ENCODE measurements at places on chromosomes 4 and X.

GRCh38 chr4:162497564-162498167 lies 333.9 kb upstream of the FSTL5 start:
- DNase-seq = no peak

GRCh38 chr4:88765729-88766128 lies 68.1 kb upstream of the NAP1L5 start:
- DNase-seq = no peak

- DNase-seq = no peak
Observed at GRCh38 chr4:17063888-17064287, 165.4 kb upstream of the LDB2 start.

DNA sequence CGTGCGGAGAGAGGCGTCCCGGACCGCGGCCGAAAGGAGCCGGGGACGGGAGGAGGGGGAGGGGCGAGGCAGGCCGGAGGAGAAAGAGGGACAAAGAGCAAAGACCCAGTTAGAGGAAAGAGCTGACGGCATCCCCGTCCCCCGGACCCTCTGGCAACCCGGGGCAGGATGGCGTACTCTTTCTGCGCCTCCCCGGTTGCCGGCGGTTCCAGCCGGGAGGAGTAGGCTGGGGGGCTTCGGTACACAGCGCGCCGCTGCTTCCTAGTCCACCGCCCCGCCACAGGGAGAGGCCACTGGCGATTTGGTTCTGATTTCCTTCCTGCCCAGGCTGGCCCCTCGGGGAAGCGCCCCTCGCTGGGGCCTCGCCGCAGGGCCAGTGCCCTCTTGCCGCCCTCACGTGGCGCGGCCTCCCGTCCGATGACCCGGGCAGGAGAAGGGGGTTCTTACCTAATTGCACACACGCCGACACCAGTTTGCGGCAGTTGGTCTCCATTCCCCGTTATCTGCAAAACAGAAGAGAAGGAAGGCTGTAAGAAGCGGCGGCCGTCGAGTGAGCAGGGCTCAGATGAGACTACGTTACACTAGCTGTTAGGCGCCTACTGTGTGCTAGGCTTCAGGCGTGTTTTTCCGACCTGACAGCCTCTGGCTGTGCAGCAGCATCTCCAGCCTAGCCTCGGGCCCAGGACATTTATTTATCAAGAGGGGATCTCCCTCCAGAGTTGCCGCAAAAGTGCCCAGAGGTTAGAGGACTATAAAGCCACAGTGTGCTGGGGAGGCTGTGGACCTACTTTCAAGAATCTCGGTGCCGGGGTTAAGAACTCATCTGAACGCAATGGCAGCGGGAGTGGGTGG lies 9.9 kb upstream of the PITX2 start:
- DNase-seq = no peak

DNA sequence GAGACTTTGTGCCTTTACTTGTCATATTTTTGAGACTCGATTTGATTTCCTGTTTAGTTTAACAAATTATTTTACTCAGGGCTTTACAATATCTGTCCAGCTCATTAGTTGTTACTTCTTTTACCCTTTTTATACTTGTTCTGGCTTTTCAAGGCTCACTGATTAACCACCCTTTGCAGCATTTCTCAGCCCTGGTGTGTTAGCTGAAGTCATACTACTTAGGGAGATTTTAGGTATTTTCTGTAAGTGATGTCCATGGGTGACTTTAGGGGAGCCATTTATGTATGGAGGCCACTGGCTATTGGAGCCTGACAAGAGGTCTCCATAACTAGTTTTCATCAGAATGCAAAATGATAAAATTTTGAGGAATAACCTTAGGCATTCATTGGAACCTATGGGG lies 147.2 kb downstream of the RPA4 start:
- no peak for DNase-seq

GRCh38 chr4:147173797-147174432 lies 228.3 kb upstream of the TTC29 start:
- DNase-seq = no peak

- no peak for DNase-seq
Observed at GRCh38 chrX:133789829-133790228, 195.6 kb downstream of the GPC3 start.

- no peak for DNase-seq
Observed at GRCh38 chrX:78019586-78020483, 50.4 kb upstream of the PGAM4 start.

- DNase-seq = no peak
Observed at GRCh38 chr4:154230091-154230490, 261.5 kb downstream of the DCHS2 start.

DNA sequence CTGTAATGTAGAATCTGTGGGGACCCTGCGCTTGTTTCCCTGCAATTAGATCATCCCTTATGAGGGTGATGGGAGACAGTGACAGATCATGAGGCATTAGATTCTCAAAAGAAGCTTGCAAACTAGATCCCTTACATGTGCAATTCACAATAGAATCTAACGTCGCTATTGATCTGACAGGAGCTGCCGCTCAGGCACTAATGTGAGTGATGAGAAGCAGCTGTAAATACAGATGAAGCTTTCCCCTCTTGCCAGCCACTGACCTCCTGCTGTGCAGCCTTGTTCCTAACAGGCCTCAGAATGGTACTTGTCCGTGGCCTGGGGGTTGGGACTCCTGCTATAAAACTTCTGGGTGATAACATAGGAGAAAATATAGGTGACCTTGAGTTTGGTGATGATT lies 1076.8 kb downstream of the PDHA2 start:
- no peak for DNase-seq

GRCh38 chr4:20839957-20840356 lies 139.7 kb downstream of the PACRGL start:
- no peak for DNase-seq

- no peak for DNase-seq
Observed at GRCh38 chrX:150582338-150582948, 14.0 kb downstream of the MTM1 start.

GRCh38 chr4:145107126-145107525 lies 9.0 kb downstream of the ABCE1 start:
- DNase-seq = no peak

- DNase-seq = no peak
Observed at GRCh38 chr4:3612281-3612680, 80.1 kb upstream of the LRPAP1 start.

DNA sequence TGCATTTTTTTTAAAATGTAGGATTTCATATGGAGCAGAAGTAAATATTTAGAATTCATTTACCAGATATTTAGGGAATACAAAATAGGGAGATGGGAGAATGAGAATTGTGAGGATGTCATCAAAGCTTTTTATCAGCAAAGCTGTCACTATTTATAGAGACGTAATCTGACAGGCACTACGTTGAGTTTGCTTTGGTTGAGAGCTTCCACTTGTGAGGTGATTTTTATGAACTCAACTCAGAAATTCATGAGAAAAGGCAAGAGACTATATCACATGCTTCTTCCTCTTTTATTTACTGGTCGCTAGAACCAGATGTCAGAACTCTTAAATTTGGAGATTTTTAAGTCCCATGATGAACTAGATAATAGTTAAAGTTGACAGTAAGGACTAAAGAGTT lies 211.2 kb downstream of the GBA3 start:
- no peak for DNase-seq

GRCh38 chr4:179225594-179225993 lies 1783.4 kb upstream of the AGA start:
- DNase-seq = no peak

DNA sequence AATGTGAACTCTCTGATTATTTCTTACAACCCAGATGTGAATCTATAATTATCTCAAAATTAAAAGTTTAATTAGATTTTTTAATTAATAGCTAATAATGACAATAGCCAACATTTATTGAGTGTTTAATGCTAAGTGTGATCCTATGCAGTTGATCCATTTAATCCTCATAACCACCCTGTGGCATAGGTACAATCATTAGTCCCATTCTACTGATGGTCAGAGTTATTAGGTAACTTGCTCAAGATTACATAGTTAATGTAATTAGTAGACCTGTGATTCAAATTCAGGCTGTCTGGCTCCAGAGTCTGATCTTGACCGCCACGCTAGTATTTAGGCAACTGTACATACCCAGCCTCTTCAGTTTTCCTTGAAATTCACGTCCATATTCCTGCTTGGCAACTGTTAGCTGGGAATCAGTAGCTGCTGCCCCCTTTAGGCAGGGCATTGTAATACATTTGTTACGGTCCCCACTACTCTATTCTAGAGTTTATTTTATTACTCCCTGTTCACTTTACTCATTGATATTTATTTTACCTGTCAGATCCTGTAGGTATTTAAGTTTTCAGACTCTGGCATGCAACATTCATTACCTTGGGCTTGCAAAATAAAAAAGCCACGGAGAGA lies 20.6 kb upstream of the TEC start:
- DNase-seq = no peak

- DNase-seq = no peak
Observed at GRCh38 chrX:109952985-109953905, 49.7 kb upstream of the TMEM164 start.

- DNase-seq = no peak
Observed at GRCh38 chrX:102745513-102745856, 24.9 kb downstream of the GPRASP3 start.

GRCh38 chr4:117700111-117700892 lies 334.0 kb upstream of the NDST3 start:
- DNase-seq = no peak

DNA sequence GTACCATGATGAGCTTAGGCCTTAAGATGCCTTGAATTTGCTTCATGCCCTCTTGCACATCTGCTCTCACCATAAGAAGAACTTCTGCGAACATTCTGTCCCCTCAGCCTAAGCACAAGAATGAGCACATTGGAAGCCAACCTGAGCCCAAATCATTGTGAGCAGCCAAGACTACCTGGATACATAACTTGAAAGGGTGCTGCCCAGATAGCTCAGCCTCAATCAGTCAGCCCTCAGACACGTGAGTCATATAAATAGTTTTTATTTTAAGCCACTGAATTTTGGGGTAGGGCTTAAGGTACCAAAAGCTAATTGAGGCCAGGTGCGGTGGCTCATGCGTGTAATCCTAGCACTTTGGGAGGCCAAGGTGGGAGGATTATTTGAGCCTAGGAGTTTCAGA lies 27.5 kb upstream of the BBS12 start:
- no peak for DNase-seq

- no peak for DNase-seq
Observed at GRCh38 chr4:82484996-82485783, 54.8 kb downstream of the ENOPH1 start.

- no peak for DNase-seq
Observed at GRCh38 chr4:124632439-124632838, 80.1 kb downstream of the ANKRD50 start.

GRCh38 chrX:107968623-107969022 lies 13.5 kb downstream of the TEX13B start:
- no peak for DNase-seq

GRCh38 chrX:333611-334311 lies 15.2 kb upstream of the GTPBP6 start:
- DNase-seq = no peak

- no peak for DNase-seq
Observed at GRCh38 chrX:72086995-72087394, 44.7 kb downstream of the RTL5 start.
